DMS153 (cell line): ENCODE measurements at places on chromosomes 5 and 9.

DNA sequence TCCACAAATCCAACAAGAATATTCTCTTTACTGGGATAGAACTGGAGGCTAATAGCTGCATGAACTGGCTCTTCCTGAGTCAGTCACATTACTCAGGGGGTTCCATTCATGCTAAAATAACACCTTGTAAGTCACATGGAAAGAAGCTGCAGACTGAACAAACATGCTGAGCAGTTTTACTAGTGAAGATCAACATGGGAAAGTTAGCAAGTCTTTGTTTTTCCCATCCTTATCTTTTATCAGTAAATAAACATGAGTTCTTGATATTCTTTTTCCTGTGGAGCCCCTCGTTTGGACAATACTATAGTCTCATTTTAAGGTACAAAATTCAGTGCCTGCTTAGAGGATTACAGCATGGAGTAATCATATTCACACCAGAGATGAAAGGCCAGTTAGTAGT is 43.7 kb upstream of the TEK start:
- no peak for DNase-seq

GRCh38 chr9:122071715-122072114 is 21.4 kb downstream of the TTLL11 start:
- no peak for DNase-seq

DNA sequence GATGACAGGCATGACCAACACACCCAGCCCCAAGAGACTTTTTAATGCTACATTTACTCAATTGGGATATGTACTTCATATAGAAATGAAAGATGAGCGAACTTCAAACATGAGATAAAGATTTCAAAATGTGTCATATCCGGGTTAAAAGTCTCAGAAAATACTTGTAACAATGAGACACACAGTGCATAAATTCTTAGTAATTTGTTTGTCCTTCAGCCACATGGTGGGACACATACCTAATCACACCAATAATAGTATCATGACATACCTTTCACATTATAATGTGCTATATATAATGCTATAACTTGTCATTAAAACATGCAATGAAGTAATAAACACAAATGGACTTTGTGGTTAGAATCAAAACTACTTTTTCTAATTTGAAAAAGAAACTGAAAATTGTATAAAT is 204.7 kb upstream of the RFX3 start:
- DNase-seq = no peak

DNA sequence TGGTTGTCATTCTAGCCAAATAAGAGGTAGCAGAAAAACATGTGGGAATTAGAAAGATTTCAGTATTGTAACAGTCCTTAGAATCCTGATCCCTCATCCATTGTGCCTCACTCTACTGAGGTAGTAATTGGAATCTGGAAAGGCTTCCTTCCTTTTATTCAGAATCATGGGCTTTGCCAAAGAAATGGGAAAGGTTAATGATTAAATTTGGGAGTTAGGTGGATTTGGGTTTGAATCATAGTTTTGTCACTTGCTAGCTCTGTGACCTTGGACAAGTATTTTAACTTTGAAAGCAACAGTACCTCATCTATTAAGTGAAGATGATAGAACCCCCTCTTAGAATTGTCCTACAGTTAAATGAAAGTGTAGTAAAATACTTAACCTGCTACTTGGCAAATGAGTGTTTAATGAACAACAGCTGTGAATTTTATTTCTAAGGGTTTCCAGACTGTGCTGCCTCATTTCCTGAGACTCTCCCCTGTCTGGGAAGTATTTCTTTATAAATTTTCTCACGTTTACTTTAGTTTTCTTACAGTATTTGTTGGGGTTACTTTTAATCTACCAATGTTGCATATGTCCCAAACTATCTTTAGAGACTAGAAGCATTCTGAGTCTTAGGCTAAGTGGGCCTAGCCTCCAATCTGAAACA is 11.7 kb downstream of the SPDL1 start:
- no peak for DNase-seq

DNA sequence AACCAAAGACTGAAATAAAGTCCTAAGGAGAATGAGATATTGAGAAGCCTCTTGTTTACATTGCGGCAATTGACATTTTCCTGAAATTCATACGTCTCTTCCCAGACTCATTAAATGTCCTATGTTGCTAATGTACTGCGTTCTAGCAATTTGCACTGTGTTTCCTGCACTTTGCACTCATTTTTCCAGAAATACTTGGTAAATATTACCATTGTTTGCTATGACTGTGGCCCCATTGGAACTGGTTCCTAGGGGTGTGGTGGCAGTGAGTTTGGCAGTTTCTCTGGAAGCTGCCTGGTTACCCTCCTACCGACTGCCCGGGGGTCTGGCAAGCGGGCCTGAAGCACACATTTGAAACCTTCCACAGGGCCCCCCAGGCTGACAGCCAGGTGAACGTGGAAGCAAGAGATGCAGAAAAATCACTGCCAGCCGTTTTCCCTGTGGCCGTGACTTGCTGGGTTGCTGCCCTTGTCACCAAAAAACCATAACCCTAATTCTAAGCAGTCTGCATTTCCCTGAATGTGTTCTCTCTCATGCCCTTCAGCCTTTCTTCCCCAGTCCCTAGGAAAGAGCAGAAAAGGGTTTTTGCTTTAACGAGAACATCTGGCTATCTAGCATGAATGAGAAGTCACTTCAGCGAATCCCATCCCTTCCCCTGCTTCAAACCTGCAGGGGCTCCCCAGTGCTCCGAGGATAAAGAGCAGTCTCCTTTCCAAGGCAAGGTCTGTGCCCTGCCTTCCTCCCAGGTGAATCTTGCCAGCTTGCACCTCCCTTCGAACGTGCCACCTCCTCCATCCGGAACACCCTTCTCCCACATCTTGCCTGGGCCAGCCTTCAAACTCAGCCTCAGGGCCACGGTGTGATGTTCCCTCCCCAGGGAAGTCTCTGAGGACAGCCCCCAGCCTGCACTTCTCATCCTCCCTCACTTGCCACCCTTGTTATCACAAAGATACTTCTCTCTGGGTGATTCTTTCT is 84.2 kb downstream of the AK8 start:
- no peak for DNase-seq

GRCh38 chr5:122559676-122560075 is 215.2 kb upstream of the SNX2 start:
- DNase-seq = no peak

DNA sequence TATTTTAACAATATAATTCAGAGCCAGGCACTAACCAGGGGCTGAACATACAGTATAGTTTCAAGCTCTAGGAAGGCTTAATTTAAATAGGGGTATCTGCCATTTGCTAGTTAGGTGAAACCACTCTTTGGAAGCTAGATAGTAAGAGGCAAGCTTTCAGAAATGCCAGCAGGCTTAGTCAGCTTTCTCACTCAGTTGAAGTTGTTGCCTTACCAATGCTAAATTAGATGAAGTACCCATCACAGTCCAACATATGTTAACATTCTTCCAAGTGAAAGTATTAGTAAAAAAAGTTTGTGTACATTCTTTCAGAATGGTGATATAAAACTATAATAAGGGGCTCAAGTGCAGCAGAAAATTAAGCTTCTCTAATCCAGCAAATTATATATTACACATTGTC is 215.0 kb downstream of the CNTLN start:
- no peak for DNase-seq

DNA sequence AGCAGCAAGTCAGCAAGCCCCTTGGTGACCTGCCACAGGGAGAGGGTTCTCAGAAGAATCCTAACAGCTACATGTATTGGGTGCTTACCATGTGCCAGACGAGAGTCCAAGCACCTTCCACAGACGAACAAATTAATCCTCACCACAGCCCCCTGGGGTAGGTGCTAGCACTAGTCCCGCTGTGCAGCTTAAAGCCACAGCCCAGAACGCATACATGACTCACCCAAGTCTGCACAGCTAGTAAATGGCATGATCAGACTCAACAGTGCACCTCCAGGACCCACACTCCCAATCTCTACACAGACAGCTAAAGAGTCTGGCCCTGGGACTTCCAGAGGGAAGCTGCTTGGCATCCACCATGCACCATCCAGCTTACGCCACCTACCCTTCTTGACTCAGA is 111.5 kb downstream of the PAX5 start:
- DNase-seq = no peak

DNA sequence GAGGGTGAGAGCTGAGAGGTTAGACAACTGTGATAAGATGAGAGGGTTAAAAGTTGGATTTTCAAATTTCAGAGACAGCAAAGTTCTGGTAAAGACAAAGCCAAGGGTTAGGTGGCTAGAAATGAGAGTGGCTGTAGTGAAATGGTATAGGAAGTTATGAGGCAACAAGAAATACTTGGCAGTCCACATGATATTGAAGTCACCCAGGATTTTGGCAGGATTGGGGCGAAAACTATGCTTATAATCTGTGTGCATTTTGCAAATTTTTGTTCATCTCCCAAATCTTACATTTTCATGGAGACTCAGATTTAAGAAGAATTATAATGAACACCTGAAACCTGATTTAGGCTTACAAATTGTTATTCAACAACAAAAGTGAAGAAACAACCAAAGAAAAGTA is 35.6 kb downstream of the C9 start:
- no peak for DNase-seq

DNA sequence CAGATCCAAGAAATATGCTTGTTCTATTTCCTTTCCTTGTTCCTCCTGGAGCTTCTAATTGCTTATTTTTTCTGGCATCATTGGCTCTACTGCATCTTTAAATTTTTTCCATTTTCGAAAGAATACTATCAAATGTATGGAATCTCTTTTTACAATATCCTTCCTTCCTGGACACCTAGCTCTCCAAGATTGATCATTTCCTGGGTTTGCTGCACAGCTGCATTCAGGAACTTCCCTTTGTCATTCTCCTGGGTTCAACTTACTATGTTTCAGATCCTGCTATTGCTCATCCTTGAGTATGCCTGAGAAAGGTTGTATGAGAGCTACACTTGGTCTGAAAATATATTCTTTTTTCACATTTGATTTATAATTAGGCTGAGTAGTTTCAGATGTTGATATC is 73.7 kb upstream of the ERCC6L2 start:
- no peak for DNase-seq

DNA sequence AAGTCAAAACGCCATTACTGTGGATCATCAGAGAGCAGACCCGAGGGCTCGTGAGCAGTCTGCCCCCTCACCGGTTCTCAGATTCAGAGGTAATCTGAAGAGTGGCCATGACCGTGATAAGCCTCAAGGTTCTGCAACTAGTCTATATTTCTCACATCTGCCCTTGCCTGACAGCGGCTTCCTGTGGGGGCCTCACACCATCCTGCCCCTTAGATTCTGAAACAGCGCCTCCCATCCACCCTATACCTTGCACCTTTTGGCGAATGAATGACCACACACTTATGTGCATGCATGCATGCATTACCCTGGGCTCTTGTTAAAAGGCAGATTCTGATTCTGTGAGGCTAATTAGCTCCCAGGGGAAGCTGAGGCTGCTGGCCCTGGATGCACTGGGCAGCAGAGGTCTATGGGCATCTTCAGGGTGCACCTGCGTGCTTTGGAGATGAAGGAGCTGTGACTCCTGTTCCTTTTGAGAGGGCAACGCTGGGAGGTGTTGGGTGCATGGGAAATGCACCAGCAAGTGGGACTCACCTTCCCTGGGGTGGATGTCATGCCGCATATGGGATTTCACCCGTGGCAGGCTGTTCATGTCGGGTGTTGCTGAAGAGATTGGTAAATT is 7.8 kb upstream of the GADD45G start:
- no peak for DNase-seq

DNA sequence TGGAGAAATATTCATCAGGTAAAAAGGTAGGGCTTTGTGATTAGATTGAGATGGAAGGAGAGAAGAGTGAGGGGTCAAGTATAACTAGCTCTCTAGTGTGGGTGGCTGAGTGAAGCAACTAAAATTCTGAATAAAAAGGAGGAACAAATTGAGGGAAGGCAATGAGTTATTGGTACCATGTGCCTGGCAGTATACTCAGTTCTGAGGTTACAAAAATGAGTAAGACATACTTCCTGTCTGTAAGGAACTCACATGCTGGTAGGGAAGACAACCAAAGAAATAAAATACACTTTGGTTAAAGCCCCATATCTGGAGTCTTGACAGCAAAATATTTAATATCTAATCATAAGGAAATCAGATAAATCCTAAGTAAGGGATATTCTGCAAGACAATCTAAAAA is 476.8 kb upstream of the C9orf72 start:
- DNase-seq = no peak

DNA sequence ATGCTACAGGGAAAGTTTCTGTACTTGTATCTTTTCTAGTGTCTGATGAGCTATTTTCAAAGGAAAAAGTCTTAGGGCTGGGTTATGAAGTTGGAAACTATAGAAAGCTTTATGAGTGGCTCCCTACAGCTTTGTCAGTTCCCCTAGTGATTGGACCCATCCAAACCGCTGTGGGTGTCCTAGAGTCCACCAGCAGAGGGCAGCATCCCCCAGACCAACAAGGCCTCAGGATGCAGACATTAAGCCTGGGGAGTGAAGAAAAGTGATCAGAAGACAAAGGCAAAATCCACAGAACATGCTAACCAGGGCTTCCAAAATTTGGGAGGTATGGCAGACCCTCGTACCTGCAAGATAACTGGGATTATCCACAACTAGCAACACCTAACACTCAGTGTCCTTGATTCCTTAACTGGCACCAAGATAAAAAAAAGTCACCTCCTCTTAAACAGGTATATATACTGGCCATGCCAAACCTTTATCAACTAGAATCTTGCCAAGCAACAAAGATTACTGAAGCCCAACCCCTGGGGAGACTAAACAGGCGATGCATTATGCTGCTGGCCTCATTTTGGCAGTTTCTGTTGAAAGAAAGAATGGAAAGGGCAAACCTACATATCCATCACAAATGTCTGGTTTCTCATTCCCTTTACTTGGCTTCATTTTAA is 110.4 kb upstream of the NR5A1 start:
- DNase-seq = peak; percentile 25

DNA sequence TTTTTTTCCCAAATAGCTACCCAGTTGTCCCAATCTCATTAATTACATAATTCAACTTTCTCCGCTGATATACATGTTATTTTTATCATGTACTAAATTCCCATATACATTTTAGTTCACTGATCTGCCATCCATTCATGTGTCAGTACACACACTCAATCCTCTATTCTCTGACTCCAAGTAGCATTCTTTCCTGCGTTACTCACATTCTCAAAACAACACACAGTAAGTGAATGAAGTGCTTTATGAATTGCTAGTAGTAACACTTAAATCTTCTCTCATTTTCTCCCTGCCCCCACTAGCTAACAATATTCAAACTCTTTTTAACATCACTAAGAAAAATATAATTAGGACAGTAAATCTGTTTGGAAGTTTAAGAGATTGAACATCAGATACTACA is 8.9 kb downstream of the ZNF366 start:
- no peak for DNase-seq

DNA sequence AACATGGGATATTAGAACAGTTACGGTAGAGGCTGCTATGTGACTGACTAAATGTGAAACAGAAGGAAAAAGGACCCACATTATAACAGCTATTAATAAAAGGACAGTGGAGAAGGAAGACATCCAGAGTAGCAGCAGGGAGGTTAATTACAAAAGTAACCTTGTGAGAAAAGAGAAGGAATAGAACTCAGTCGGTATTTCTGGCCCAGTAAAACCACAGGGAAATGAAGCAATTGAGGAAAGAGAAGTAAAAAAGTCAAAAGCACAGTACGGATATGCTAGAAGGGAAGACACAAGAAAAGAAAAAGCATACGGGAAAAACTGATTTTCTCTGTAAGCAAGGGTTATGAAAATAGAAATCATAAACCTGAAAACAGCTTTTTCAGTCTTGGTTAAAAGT is 164.7 kb downstream of the RFX3 start:
- DNase-seq = no peak
